ENCODE measurements at places on chromosomes 2 and 18.

- H3K27ac ChIP-seq, result no peak overlapping the region
- H3K4me3 ChIP-seq, result no peak overlapping the region
- H3K27me3 ChIP-seq, result no peaks in the 10 kb centered on the region
- no peaks in the 10 kb centered on the region for H3K4me1 ChIP-seq
- no peaks in the 10 kb centered on the region for H3K36me3 ChIP-seq
These were observed 92.2 kb downstream of the COL6A3 start for GRCh38 chr2:237321746-237322145.

GRCh38 chr2:64656379-64656778 is 2.7 kb upstream of the SERTAD2 start:
- DNase-seq, result no peak
- H3K27ac ChIP-seq, result peak overlapping the region; percentile 35
- H3K27me3 ChIP-seq, result no peaks in the 10 kb centered on the region
- peaks cover 29% of the 10 kb centered on the region for H3K4me1 ChIP-seq
- no peak overlapping the region for H3K4me3 ChIP-seq

GRCh38 chr18:29711932-29712331 is 1330.6 kb downstream of the DSC3 start:
- DNase-seq, result no peak
- H3K4me3 ChIP-seq, result no peak overlapping the region
- no peaks in the 10 kb centered on the region for H3K36me3 ChIP-seq
- no peaks in the 10 kb centered on the region for H3K27me3 ChIP-seq
- H3K27ac ChIP-seq, result no peak overlapping the region

- peaks cover 16% of the 10 kb centered on the region for H3K36me3 ChIP-seq
- no peak for DNase-seq
- H3K4me3 ChIP-seq, result no peak overlapping the region
- H3K27me3 ChIP-seq, result no peaks in the 10 kb centered on the region
These were observed 67.5 kb upstream of the AMMECR1L start for GRCh38 chr2:127953128-127953718.

- no peak overlapping the region for H3K4me3 ChIP-seq
- DNase-seq, result no peak
- H3K27me3 ChIP-seq, result no peaks in the 10 kb centered on the region
- no peaks in the 10 kb centered on the region for H3K4me1 ChIP-seq
- H3K27ac ChIP-seq, result no peak overlapping the region
These were observed 69.7 kb downstream of the ZNF521 start for GRCh38 chr18:25282282-25282681.

- H3K36me3 ChIP-seq, result no peaks in the 10 kb centered on the region
- H3K27me3 ChIP-seq, result no peaks in the 10 kb centered on the region
- no peak for DNase-seq
- no peaks in the 10 kb centered on the region for H3K4me1 ChIP-seq
- no peak overlapping the region for H3K27ac ChIP-seq
These were observed 32.1 kb downstream of the ATOH8 start for GRCh38 chr2:85785871-85786270.

DNA sequence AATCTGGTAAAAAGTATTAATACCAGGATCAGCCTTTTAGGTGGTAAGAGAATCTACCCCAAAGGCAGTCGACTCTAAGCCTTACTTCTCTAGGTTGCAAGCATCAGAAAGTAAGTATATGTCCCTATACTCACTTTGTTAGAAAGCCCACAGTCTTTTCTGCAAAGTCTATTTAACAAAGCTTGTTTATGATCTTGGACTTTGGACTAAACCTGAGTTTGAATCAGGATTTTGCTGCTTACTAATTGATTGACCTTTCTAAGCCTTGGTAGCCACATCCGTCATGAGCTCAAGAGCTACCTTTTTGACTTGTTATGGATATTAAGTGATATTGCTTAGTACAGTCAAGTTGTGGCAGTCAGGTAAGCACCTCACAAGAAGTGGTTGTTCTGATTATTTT is 18.4 kb downstream of the FMNL2 start:
- no peak overlapping the region for H3K4me3 ChIP-seq
- H3K4me1 ChIP-seq, result no peaks in the 10 kb centered on the region
- H3K36me3 ChIP-seq, result no peaks in the 10 kb centered on the region
- no peaks in the 10 kb centered on the region for H3K27me3 ChIP-seq

GRCh38 chr2:239129147-239129920 is 271.5 kb downstream of the HDAC4 start:
- no peaks in the 10 kb centered on the region for H3K4me1 ChIP-seq
- no peak overlapping the region for H3K27ac ChIP-seq
- peaks cover 100% of the 10 kb centered on the region for H3K36me3 ChIP-seq
- H3K4me3 ChIP-seq, result no peak overlapping the region

DNA sequence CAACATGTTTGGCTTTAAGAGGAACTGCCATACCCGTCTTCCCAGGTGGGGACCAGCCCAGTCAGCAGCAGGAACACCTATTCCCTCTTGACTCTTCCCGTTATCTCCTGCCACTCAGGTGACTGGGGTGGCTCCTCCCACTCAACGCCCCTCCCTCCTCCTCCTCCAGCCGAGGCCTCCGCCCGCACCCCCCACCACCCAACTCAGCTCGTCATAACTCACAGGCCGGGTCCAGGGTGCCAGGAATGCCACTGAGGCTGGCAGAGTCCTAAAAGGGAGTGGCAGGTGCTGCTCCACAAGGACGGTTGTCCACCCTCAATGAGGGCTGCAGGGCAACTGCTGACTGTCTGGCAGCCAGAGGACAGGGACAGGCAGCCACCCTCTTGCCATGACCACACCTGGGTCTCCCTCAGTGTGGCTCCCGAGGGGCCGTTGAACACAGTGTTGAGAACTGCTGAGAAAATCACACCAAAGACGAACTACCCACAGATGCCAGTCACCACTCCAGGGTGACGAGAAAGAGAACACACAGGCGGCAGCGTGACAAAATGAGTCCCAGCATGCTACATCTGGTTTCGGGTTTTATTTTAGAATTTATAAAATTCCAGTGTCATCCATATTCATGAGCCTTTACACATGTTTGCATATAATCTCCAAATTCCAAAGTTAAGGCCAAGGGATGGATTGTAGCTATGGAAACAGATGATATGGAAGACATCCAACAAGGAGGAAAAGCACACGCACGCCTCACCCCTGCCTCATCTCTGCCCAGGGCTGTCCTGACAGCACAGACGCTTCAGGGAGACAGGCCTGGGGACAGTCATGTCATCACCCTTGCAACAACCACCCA is 38.5 kb downstream of the ANO7 start:
- DNase-seq, result no peak
- H3K27me3 ChIP-seq, result no peaks in the 10 kb centered on the region
- peaks cover 51% of the 10 kb centered on the region for H3K36me3 ChIP-seq
- H3K4me3 ChIP-seq, result no peak overlapping the region
- H3K4me1 ChIP-seq, result no peaks in the 10 kb centered on the region

DNA sequence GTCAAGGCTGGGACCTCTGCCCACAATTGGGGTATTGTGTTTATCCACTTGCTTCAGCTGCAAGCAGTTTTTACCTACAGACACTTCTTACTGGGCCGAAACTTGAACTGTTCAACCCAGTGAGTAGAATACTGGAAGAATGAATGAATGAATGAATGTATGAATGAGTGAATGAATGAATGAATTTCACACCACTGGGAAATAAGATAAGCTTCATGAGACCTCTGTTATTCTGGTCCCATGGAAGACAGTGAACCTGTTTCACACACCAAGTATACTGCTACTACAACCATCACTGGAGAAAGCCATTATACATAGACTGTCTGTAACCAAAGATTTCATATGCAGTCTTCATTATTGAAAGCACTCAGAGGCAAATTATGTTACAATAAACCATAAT is 295.0 kb upstream of the GULP1 start:
- no peak overlapping the region for H3K4me3 ChIP-seq
- H3K27ac ChIP-seq, result no peak overlapping the region
- H3K27me3 ChIP-seq, result peaks cover 4% of the 10 kb centered on the region

DNA sequence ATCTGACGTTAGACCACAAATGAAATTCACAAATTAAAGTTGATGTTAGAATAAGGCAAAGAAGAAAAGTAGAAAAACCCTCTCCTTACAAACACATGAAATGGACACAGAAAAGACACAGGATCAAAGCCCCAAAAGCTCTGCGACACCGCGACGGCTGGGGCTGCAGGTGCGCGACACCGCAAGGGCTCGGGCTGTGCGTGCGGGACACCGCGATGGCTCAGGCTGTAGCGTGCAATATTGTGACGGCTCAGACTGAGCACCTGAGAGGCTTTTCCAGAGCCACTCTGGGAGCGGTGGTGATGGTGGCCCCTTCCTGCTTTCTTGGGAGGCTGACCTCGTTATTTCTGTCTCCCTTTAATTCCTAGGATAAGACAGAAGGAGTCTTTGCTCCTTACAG is 256.9 kb downstream of the TWIST2 start:
- peaks cover 27% of the 10 kb centered on the region for H3K36me3 ChIP-seq
- no peak overlapping the region for H3K4me3 ChIP-seq
- no peak for DNase-seq
- H3K4me1 ChIP-seq, result no peaks in the 10 kb centered on the region
- H3K27ac ChIP-seq, result no peak overlapping the region

- H3K4me1 ChIP-seq, result no peaks in the 10 kb centered on the region
- H3K36me3 ChIP-seq, result no peaks in the 10 kb centered on the region
- no peak overlapping the region for H3K4me3 ChIP-seq
- no peaks in the 10 kb centered on the region for H3K27me3 ChIP-seq
These were observed 68.4 kb downstream of the NAB1 start for GRCh38 chr2:190717306-190717705.

- no peaks in the 10 kb centered on the region for H3K4me1 ChIP-seq
- no peak overlapping the region for H3K4me3 ChIP-seq
- H3K36me3 ChIP-seq, result no peaks in the 10 kb centered on the region
- no peak for DNase-seq
- H3K27ac ChIP-seq, result no peak overlapping the region
- H3K27me3 ChIP-seq, result no peaks in the 10 kb centered on the region
These were observed 15.0 kb upstream of the RNF103 start for GRCh38 chr2:86638712-86639111.

- no peak for DNase-seq
- H3K4me1 ChIP-seq, result no peaks in the 10 kb centered on the region
- H3K27ac ChIP-seq, result no peak overlapping the region
- H3K36me3 ChIP-seq, result no peaks in the 10 kb centered on the region
- no peaks in the 10 kb centered on the region for H3K27me3 ChIP-seq
These were observed 9.5 kb upstream of the CYBRD1 start for GRCh38 chr2:171512683-171513195.

GRCh38 chr2:196927376-196928225 is 1.1 kb upstream of the PGAP1 start:
- H3K36me3 ChIP-seq, result peaks cover 13% of the 10 kb centered on the region
- peak overlapping the region; percentile 91 for H3K4me3 ChIP-seq
- H3K27ac ChIP-seq, result peak overlapping the region; percentile 79
- no peaks in the 10 kb centered on the region for H3K27me3 ChIP-seq
- peaks cover 13% of the 10 kb centered on the region for H3K4me1 ChIP-seq

DNA sequence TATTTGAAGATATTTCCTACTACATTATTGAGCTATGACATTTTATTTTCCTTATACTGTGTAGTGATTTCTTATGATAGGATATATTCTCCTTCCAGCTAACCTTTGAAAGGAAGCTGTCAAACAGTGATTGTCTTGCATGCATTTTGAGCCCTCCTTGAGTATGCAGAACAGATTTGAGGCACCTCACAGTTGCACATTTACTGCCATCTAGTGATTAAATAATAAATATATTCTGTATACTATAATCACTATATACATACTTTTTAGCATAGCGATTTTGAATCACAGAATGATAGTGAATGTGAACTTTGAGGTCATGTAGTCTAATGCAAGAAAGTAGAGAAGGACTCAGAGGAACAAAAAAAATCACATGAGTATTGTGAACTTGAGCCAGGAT is 268.4 kb upstream of the CDH19 start:
- H3K27ac ChIP-seq, result no peak overlapping the region
- H3K4me3 ChIP-seq, result no peak overlapping the region
- no peaks in the 10 kb centered on the region for H3K27me3 ChIP-seq
- H3K36me3 ChIP-seq, result no peaks in the 10 kb centered on the region

GRCh38 chr2:240645346-240645745 is 20.1 kb downstream of the GPR35 start:
- H3K27me3 ChIP-seq, result no peaks in the 10 kb centered on the region
- H3K4me3 ChIP-seq, result no peak overlapping the region
- no peaks in the 10 kb centered on the region for H3K4me1 ChIP-seq
- no peak for DNase-seq
- no peak overlapping the region for H3K27ac ChIP-seq

DNA sequence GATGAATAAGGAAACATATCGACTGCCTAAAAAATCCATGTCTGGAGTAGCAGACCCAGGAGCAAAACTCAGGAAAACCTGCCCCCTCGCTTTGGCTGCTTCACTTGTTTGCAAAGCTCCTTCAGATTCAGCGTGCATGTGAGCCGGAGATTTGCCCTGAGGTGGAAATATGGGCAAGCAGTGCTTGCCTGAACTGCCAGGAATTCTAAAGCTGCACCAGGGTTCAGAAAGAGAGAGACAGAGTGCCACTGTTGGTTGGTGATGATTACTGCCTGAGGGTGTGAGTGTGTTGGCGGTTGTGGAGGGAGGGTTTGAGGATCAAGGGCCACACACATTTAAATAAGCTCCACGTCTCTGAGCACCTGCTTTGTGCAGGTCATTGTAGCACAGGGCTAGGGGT is 139.6 kb upstream of the RGPD4 start:
- H3K4me1 ChIP-seq, result no peaks in the 10 kb centered on the region
- DNase-seq, result no peak
- H3K36me3 ChIP-seq, result no peaks in the 10 kb centered on the region

DNA sequence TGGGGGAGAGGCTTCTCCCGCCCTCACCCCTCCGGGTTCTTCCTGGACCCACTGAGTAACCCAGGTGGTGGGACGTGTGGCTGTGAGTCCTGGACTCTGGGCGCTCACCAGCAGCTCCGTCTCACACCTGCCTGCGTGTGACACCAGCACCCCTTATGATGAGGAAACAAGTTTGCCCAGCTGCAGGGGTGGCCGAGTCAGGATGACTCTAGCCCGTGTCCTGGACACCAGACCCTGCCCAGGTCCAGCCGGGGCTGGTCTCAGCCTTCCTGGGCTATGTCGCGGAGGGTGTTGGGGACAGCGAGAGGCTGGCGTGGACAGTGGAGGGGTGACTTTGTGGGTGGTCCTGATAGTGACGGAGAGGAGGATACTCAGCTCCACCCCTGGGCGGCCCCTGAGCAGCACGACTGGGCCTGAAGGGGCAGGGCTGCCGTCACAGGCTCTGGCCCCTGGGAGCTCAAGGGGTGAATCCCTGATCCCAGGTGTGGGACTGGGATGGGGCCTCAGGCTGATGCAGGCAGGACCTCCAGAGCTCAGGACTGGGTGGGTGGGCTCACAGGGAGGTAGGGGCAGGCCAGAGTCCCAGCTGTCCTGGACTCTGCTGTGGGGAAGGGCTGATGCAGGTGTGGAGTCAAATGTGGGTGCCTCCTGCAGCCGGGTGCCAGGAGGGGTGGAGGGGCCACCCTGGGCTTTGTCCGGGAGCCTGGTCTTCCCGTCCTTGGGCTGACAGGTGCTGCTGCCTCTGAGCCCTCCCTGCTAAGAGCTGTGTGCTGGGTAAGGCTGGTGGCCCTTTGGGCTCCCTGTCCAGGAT is 3.7 kb downstream of the GPR35 start:
- H3K27me3 ChIP-seq, result no peaks in the 10 kb centered on the region
- peaks cover 45% of the 10 kb centered on the region for H3K4me1 ChIP-seq
- H3K36me3 ChIP-seq, result peaks cover 3% of the 10 kb centered on the region
- H3K27ac ChIP-seq, result no peak overlapping the region
- peak; percentile 7 for DNase-seq
